ENCODE measurements at places on chromosomes 4 and X.

DNA sequence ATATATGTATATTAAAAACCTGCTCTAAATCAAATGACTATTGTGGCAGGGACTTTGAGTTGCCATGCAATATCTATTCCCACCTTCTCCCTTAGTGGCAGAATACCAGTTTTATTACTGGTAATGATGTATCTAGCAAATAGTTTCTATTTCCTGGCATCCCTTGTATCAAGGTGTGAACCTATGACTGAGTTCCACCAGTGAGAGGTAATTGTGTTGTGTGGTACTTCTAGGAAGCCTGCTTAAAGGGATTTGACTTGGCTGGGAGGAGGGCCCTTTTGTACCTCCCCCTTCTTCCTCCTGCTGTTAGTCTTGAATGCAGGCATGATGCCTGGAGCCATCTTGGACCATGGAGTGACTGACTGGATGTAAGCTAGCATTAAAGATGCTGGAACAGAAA lies 65.4 kb upstream of the DYNLT3 start:
- no peak for DNase-seq
- no peaks in the 10 kb centered on the region for H3K36me3 ChIP-seq
- no peak overlapping the region for H3K27ac ChIP-seq
- no peak overlapping the region for H3K4me3 ChIP-seq
- no peaks in the 10 kb centered on the region for H3K4me1 ChIP-seq

DNA sequence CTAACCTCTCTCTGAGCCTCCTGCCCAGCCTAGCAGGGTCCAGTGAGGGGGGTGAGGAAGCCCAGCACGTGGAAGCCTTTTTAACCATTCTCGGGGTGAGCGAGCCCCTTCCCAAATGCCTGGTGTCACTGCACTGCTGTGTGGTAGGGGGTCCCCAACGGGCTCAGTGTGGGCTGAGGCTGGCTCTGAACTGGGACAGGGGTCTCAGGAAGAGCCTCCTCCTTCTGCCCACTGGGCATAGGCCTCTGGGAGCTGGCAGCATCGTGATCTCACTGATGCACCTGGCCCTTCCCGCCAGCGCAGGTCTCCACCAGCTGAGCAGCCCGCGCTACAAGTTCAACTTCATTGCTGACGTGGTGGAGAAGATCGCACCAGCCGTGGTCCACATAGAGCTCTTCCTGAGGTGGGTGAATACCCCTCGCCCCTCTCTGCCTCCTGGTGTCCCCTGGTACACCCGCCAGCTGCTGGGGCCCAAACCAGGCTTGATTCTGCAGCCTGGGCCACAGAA lies 12.6 kb downstream of the HTRA3 start:
- H3K4me3 ChIP-seq, result no peak overlapping the region
- H3K4me1 ChIP-seq, result peaks cover 8% of the 10 kb centered on the region
- H3K27me3 ChIP-seq, result no peaks in the 10 kb centered on the region
- no peak for DNase-seq

- no peak for DNase-seq
- no peak overlapping the region for H3K4me3 ChIP-seq
- H3K27me3 ChIP-seq, result no peaks in the 10 kb centered on the region
- H3K4me1 ChIP-seq, result no peaks in the 10 kb centered on the region
- H3K36me3 ChIP-seq, result no peaks in the 10 kb centered on the region
Measured at GRCh38 chrX:51728202-51728601, 15.0 kb upstream of the GSPT2 start.

- DNase-seq, result no peak
- H3K4me3 ChIP-seq, result no peak overlapping the region
- no peaks in the 10 kb centered on the region for H3K36me3 ChIP-seq
- H3K4me1 ChIP-seq, result no peaks in the 10 kb centered on the region
- no peak overlapping the region for H3K27ac ChIP-seq
- H3K27me3 ChIP-seq, result peaks cover 3% of the 10 kb centered on the region
Measured at GRCh38 chrX:53481816-53482465, 47.8 kb upstream of the HSD17B10 start.

Measured in gastrocnemius medialis (tissue), 4 donors.